ENCODE measurements at places on chromosomes 11 and 22. TPM values are rescaled to one million over a fixed set of nuclear protein-coding genes. Genes with fewer than 3 reads are reported as not detected.

The GTSE1 gene
- total RNA-seq: 19.9 TPM

The GAL3ST1 gene
- total RNA-seq: not detected

The CNIH2 gene
- 1.6 TPM for total RNA-seq

- DNase-seq: no peak
Measured at GRCh38 chr11:130086669-130087068, 17.0 kb downstream of the APLP2 start.

DNA sequence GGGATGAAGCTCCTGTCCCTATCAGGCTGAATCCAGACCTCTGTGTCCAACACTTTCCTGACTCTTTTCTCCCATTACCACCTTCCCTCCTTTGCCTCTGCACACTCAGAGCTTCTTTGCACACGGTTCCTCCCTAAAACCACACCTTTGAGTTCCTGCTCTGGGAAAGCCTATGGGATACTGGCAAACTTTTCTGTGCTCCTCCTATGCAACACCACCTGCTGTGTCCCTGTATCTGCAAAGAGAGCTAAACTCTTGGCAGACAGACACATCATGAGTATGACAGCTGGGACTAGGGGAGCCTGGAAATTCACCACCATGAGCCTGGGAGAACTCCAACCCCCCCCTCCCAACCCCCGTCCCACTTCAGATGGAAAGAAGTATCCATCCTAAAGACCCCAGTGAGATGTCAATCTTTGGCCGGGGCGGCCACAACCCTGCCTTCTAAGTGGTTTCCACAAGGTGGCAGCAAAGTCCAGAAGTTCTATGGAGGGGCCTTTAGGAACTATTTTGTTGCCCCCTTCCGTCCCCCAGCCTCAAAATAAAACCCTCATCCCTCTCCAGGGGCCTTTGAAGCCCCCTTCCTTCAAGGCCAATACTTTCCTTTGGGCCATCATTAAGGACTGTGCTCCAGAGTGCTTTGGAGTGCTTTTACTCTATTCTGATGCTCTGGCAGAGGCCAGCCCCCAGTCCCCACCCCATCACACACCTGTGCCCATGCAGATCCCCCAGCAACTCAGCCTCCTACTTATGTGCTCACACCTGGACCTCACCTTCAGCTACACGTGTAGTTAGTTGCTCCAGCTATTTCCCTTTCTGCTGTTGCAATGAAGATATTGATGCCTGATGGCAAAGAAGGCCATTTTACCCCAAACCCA, 19.4 kb downstream of the HTR3A start:
- DNase-seq: peak; percentile 36

DNA sequence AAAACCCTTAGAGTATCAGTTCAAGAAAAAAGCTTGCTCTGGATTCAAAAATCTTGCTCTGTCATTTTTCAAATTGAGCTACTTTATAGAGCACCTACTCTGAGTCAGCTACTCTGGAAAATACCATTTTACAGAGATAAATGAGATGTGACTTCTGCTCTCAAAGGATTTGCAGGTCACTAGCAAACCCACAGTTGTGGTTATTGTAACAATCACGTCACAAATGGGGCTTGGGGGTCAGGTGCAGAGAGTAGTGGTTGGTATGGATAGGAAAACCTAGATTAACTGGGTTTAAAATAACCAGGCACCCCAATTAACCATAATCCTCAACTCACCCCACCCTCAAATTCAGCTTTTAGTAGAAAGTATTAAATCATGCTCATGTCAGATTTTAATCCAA, 52.3 kb downstream of the MSANTD4 start:
- DNase-seq: no peak

- no peak for DNase-seq
Measured at GRCh38 chr22:36245805-36246356, 6.6 kb upstream of the APOL2 start.

- no peak for DNase-seq
Measured at GRCh38 chr11:73018856-73019255, 123.3 kb downstream of the FCHSD2 start.

DNA sequence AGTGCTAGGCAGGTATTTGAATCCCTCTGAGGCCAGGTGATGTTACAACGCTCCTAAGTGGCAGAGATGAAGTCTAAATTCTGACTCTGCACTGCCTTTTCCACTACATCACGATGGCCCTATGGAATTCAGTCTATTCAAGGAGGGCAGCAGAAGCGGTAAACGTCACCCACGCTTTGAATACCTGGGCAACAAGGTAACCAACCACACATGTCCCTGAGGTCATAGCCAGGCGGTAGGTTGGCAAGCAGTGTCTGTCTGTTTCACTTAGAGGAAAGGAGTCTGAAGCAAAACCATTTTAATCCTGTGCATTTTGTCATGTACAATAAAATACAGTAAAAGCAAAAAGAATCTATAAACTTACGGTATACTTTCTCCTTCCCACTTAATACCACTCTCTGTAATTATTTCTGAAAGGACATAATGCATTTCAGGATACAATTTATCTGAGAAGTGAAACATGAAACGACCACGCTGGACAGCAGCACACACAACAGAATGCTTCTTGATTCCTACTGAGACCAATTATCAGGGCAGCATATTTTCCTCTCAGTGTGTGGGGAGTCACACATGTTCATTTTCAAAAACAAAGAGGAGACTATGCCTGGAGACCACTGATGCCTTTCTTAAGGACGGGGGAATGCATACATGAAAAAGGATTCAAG, 51.3 kb downstream of the PRDM10 start:
- DNase-seq: no peak

DNA sequence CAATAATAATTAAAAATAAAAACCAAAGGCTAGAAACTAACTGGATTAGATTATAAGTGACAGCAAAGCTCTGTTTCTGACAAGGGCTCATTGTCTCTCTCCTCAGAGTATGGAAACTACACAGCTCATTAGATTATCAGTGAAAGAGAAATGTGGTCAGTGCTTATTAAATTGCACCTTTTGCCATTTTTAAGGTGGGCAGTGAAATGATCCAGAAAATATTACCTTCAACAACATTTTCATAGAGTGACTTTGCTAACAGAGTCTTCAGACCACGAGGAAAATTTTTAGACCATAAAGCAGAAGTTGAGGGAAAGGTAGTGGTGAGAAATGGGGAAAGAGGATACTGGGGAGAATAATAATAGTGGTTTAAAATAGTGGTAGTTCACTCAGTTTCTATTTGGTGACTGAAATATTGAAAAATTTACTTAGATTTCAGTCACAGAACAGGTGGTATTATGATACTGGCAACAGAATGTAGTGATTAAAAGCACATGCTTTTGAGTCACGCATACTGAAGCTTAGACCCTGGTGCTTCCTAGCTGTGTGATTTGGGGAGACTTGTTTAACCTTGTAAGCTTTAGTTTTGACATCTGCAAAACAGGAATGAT, 684.0 kb upstream of the CCDC90B start:
- DNase-seq: no peak

DNA sequence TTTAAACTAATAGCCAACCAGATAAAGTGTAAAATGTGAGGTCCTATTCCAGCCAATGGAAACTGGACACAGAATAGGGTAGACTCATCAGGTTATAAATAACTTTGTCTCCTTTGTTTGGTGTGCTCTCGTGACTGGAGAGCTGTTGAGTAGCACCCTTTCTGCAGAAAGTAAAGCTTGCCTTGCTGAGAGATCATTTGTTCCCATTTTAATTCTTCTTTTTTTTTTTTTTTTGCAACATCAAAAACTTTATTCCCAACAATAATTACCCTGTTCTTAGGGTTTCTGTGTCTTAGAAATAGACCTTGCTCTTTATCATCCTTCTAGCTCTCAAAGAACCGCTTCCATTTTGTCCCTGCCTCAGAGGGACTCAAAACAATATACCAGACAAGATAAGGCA, 220.4 kb downstream of the FAM76B start:
- no peak for DNase-seq

DNA sequence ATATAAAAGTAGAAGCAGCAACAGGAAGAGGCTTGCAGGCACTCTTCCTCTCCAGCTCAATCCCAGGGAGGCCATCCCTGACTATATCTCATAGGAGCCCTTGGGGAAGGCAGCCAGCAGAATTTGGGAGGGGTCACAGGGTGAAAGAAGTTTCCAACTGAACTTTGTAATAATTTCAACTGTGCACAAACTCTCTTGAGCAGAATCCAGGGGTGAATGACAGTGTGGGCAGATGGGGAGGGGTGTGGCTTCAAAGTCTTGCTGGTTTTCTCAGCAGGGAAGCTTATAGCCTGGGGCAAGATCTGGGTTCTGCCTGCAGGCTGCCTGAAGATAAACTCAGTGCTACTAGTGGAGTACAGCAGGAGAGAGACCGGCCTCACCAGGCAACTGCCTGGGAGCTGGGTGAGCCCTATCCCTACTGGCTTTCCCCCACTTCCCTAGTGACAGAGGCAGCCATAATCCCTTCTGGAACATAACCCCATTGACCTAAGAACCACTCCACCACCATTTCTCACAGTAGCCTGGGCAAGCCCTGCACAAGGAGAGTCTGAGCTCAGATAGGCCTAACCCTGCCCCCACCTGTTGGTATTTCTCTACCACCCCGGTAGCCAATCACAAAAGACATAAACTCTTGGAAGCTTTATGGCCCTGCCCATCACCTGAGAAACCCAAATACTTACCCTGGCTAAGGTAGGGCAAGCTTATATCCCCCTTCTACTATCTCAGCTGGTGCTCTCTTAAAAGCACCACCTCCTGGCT, 17.8 kb upstream of the TTC12 start:
- no peak for DNase-seq

- peak; percentile 15 for DNase-seq
Measured at GRCh38 chr22:30453731-30454510, 17.9 kb downstream of the SEC14L3 start.

DNA sequence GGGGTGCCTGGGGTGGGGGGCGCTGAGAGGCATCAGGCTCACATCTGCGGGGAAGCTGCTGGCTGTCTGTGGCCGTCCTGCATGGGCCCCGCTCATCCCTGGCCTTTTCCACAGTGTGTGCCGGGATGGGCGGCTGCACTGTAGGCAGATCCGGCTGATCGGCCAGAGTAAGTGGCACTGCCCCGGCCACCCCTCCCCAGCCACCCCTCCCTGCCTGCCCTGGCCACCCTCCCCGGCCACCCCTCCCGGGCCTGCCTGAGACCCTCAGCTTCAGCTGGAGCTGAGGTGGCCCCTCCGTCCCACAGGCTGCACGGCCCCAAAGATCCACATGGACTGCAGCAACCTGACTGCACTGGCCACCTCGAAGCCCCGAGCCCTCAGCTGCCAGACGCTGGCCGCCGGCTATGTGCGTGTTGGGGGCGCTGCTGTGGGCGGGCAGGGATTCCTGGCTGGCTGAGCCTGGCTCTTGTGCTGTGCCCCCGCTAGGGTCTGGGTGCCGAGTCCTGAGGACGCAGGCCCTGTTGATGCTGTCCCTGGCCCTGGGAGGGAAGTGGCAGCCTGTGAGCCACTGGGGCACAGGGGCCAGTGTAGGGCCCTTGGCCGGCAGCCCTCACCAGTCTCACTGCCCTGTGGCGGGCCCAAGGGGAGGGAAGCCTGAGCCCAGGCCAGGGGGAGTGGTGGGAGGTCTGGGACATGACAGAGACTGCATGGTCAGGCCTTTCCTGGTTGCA, 10.9 kb downstream of the MUC2 start:
- DNase-seq: no peak

DNA sequence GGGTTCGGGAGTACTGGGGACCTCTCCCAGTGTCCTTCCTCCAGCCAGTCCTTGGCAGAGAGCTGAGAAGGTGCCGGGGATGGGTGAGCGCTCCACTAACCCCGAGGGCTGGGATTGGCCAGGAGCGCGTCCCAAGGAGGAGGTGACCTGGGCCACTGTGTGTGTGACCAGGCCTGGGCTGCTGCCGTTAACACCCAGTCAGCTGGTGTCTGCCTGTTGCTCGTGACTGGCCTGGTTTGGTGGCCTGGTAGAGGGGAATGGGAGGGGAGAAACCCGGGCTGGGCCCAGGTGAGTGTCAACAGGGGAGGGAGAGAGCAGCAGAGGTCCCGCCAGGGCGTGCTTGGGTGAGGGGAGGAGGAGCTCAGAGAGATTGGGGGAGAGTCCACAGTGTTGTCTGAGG, 29.9 kb upstream of the GRAMD4 start:
- no peak for DNase-seq

DNA sequence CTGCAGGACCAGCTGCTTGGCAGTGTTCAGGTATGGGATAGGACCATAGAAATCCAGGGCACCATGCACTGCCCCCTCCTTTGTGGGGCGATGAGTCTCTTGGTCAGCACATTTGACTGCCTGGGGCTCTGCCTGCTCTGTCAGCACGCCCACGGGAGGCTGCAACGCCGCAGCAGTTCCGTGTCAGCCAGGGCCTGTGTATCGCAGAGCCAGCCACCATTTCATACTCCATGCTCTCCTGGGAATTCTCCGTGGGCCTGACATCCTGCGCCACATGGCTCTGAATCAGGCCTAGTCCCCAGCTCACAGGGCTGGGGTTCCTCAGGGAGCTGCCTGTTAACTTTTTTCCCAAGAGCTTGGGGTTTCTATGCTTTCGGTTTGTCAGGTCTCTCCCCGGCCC, 16.9 kb upstream of the RELT start:
- DNase-seq: no peak

DNA sequence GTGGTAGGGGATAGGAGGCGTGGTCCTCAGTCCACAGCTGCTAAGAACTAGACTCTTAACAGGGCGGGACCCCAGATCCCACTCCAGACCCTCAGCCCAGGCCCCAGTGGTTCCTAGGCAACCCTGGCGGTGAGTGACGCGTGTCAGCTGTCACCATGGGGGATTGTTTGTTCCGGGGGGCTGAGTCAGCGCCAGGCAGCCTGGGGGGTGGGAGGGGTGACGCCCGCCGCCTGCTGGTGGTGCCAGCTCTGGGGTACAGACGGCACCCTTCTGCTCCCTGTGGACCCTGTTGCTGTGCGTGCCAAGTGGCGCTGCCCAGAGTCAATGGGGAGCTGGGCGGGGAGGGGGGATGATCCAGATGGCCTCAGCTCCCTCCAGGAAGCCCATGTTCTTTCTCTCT, 2.5 kb downstream of the CNIH2 start:
- DNase-seq: no peak

DNA sequence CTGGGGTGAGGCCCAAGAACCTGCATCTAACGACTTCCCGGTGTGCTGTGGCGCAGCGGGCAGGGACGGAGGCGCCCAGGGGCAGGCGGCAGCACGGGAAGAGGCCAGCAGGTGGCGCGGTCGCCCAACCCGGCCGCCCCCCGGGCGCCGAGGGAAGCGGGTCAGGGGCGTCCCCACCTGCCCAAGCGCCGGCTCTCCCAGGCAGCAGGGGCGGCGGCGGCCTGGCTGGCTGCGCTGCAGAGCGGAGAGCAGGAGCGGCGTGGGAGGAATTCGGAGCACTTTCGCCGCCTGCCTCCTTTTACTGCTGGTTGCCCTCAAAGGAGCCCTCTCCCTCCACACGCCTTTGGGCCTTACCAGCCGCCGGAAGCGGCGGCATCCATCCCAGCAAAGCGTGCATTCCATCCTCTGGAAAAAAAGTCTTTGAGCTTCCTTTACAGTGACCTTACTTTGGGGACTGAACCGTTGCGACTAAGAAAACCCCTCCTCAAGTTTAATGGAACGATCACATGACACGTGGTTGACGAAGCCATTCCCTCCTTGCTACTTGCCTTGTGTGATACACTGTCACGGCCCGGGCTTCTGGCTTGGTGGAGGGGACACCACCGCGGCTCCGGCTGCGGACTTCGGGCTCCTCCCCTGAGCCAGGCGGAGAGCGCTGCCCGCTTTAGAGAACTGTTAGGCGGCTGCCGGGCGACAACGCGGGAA, 106.8 kb upstream of the CLMP start:
- peak; percentile 40 for DNase-seq

GRCh38 chr11:13667795-13668101, 720 bp upstream of the FAR1 start:
- no peak for DNase-seq

All from MCF 10A (cell line).